Stimulated activated CD4-positive, alpha-beta T cell treated with anti-CD3 and anti-CD28 coated beads, Interleukin-4, amount 100 ng/mL, for 4 hours (primary cell): ENCODE measurements at places on chromosomes 1 and 21.

DNA sequence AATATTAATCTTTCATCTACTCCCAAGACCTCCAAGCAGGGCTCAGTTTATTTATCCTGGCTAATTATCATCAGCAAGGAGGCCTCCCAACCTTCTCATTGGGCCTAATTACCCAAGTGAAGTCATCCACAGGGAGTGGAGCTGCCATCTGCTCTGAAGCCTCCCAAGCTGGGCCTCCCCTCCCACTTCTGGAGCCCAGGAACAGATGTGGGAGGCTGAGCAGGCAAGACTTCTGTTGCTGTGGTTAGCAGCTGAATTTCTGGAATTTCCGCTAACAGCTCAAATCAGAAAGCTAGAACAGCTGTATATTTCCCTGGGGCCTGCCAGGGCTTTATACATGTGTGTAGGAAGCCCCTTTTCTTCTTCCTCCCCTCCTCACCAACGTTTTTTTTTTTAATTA is 127.5 kb downstream of the UCK2 start:
- DNase-seq: no peak

GRCh38 chr1:28157894-28158293 is 18.6 kb downstream of the PTAFR start:
- no peak for DNase-seq

DNA sequence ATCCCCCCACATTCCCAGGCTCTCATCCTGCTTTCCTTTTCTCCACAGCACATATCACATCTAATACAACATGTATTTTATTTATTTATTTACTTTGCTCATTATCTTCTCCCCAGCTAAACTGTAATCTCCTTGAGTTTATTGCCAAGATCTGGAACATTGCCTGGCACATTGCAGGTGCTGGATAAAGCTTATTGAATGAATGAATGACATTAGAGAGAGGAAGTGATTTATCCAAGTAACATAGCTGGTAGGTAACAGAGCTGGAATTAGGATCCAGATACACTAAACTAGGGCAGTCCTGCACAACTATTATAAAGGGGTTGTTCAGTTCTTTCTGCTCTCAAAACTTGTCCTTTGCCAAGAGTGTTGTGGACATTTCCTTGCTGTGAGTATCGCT is 8.6 kb upstream of the PTAFR start:
- DNase-seq: no peak

DNA sequence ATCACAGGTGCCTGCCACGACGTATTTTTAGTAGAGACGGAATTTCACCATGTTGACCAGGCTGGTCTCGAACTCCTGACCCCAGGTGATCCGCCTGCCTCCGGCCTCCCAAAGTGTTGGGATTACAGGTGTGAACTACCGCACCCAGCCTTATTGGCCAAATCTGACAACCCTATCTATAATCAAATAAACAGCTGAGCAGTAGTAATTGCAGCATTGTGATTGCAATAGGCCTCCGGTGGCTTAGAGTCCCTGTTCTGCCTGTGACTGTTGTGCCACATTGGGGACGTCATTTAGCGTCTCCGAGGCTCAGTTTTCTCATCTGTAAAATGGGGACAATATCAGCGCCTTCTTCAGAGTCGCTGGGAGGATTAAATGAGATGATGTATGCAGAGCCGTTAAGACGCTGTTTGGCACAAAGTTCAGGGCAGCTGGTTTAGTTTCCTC is 569 bp upstream of the CAPN2 start:
- DNase-seq: no peak

DNA sequence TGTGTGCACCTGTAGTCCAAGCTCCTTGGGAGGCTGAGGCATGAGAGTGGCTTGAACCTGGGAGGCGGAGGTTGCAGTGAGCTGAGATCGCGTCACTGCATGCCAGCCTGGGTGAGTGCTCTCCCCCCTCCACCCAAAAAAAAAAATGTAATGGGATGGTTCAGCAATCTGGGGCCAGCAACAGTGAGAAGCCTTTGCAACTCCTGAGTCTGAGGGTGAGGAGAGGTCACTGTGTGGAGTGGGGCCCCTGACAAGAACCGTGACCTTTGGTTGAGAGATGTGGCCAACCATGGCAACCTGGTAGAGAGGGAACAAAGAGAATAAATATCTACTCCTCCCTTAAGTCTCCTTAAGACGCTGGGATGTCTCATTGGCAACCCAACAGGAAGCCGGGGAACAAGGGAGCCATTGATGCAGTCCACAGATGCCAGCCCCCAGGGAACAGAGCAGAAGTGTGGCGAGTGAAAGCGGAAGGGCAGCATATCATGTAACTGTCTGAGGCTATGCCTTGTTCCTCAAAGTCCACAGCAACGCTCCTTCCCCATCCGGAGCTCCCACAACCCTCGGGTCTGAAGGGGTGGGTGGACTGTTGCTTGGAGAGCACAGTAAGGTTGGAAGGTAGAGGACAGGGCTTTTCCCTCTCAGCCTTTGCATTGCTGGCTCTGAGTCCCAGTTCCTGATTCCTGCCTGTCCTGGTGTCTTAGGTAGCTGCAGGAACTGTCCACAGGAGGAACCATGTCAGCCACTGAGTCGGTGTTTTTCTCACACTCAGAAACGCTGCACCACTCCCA is 8.3 kb downstream of the TRNP1 start:
- no peak for DNase-seq

GRCh38 chr21:40257342-40257741 is 390.1 kb downstream of the PCP4 start:
- DNase-seq: no peak

DNA sequence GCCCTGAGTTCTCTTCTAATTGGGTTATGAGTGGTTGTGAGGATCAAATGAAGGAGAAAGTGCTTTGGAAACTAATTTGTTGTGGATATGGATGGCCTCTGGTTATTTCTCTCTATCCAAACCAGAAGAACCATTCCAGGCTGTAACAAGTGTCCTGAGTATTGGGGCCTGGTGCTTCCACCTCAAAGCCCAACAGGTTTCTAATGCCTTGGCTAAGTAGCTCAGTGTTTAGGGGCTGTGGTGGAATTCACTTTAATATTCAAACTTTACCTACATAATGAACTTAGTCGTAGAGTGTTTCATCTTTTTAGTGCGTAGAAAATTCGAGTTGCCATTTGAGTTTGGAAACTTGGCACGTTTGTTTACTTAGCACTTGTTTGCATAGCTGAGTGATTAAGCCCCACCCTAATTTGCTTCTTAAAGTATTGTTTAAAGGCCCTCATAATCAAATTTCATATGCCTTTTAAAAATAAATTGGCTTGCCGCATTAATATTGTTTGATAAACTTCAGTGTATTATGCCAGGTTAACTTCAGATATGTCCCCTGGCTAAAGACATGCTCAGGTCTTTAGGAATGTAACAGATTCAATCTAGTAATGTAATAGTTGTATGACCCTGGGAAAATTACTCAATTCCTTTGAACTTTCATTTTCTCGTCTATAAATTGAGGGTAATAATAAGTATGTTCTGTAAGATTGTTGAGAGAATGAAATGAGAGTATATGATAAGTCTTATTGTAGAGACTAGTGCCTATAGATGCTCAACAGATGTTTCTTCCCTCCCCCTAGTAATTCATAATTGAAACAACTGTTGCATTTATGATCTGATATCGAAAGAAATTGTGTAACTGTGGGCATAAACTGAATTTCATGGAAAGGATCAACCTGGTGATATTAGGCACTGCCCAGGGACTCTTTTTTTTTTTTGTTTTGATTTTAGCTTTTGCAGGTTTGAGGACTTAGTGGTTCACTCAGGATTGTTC is 1.6 kb downstream of the AGO4 start:
- DNase-seq: no peak

DNA sequence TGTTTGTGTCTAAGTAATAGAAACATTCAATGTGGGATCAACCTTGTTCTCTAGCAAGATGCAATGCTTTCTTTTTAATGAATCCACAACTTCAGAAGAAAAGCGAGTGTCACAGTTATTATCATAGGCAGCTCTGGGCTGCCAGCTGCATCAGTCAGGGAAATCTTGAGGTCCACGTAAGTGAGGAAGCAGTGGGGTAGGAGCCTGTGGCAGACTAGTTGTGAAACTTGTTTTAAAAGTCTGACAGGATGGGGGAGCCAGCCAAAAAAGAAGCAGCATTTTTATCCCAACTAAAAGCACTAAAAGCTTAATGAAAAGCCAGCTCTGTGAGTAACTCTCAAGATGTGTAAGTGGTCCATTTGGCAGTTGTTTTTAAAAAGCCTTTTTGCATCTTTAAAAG is 113.1 kb downstream of the ZNF326 start:
- DNase-seq: no peak

DNA sequence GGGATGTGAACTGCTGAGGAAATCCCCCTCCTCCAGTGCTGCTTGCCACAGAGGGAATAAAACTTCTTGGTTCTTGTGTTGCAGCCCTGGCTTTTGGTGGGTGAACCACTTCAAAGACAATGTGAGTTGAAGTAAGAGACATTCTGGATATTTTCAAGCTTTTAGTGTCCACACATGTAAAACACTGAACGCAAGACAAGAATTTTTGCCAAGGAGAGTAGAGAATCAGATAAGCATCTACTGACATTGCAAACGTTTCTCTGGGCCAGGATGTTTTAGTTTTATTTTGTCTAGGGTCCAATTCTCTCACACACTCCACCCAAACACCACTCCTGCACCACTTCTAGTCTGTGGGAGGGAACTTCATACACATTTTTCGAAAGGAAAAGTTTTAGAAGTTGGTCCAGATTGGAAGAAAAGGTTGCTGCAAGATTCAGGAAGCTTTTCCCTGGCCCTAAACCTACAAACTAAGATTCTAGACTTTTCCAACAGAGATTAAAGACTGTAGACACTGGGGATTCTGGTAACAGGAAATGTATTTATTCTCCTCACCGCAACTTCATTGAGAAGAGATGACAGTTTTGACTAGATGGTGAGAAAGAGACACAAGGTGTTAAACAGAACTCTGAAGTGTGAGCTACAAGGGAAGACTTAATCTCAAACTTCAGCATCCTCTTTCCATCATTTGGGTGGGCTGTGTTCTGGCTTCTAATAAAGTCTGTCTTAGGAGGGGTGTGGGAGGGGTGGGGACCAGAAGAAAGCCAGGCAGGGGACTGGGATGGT is 16.1 kb downstream of the FASLG start:
- no peak for DNase-seq

DNA sequence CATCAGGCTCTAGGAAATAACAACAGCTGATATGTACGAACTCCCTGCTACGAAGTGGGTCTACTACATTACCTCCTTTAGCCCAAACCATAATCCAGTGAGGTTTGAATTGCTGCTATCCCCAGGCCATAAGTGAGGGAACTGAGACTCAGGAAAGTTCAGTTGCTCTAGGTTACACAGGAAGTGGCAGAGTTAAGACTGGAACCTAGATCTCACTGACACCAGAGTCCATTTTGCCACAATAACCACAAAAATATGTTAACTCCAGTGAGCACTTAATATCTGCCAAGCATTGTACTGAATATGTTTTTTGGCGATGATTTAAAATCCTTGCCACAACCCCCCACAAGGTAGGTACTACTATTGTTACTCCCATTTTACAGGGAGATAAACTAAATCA is 8.9 kb upstream of the TADA1 start:
- no peak for DNase-seq

DNA sequence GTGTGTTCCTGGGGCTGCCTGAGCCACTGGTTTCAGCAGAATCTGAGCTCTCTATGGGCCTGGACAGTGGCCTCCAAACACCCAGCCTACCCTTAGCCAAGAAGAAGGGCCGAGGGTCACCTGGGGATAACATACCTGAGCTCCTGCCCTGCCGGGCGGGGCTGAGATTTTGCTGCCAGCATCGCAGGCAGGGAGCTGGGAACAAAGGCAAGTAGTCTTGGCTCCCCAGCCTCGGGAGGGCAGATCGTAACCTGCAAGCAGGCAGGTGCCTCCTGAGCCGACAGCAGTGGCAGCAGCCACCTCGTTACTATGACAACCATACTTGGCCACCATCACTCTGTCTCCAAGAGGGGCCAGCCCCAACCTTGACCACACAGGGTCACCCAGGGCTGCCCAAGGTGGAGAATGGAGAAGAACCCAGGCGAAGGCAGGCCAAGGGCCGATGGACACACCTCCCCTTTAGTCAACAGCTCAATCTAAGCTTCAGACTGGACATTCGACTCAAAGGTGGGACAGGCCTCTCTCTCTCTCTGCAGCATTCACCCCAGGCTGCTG is 54.6 kb downstream of the TOMM20 start:
- no peak for DNase-seq
